ENCODE measurements at places on chromosomes 11 and 22.
A peak's percentile ranks its signal among the peaks of the same experiment; 100 is the strongest.

- DNase-seq, result no peak
Observed at GRCh38 chr22:37792494-37792893, 15.2 kb upstream of the GCAT start.

DNA sequence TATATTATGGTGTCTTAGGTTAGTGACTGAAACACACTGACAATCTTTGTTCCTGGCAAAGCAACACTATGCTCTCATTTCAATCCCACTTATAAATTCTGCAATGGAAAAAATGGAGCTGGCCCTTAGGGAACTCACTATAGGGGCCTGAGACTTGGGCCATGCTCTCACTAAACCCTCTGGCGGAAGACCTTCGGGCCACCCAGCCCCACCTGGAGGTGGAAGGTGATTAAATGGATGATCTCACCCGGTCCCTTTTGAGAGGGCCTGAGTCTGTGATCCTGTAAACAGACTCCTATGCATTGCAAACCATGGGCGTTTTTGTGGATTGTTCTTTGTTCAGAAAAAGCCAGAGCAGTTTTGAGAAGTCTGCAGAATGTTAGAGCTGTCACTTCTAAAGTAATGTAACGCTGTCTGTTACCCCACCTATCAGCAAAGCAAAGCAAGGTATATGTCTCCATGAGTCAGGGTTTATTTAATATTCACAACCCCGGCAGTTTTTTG, 17.0 kb upstream of the CDON start:
- DNase-seq, result no peak

DNA sequence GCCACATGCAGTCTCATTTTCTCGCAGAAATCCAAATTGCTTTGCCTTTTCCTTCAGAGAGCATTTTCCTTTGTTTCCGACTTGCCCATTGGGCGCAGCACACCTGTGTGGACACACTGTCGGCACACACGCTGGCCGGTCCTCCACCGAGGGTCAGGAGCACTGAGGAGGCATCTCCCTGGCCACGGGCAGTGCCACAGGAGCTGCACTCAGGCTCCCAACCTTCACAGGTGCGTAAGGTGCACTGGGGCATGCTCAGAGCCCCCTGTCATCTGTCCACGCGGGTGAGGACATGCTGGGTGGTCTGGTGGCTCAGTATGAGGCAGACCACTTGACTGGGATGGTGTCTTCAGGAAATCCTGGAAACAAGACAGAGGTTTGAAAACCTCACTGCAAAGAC, 779.1 kb downstream of the BRD1 start:
- DNase-seq, result no peak

GRCh38 chr22:40479126-40479800, 108.9 kb downstream of the SGSM3 start:
- DNase-seq, result no peak

GRCh38 chr11:35163702-35164496, 24.9 kb downstream of the CD44 start:
- peak; percentile 37 for DNase-seq

GRCh38 chr22:49934160-49934890, 15.9 kb downstream of the CRELD2 start:
- DNase-seq, result no peak

- no peak for DNase-seq
Observed at GRCh38 chr11:6030708-6031405, at the start of gene OR56A1. OR56A1 (minus strand) TSS chr11:6030758; CDS start chr11:6027692, 3,066 bp downstream.

- DNase-seq, result peak; percentile 65
Observed at GRCh38 chr11:129853518-129854231, 38.0 kb downstream of the TMEM45B start.

- DNase-seq, result no peak
Observed at GRCh38 chr11:45671246-45672171, 6.1 kb upstream of the CHST1 start.

Measured in T-helper 17 cell (primary cell).